Activated CD4-positive, alpha-beta T cell treated with anti-CD3 and anti-CD28 coated beads, Interleukin-2, Interleukin-6, amounts not matched to agents 100 ng/mL and 50 ng/mL, durations not matched to agents 16 hours and 8 hours (primary cell): ENCODE measurements at places on chromosomes 6 and 20.

DNA sequence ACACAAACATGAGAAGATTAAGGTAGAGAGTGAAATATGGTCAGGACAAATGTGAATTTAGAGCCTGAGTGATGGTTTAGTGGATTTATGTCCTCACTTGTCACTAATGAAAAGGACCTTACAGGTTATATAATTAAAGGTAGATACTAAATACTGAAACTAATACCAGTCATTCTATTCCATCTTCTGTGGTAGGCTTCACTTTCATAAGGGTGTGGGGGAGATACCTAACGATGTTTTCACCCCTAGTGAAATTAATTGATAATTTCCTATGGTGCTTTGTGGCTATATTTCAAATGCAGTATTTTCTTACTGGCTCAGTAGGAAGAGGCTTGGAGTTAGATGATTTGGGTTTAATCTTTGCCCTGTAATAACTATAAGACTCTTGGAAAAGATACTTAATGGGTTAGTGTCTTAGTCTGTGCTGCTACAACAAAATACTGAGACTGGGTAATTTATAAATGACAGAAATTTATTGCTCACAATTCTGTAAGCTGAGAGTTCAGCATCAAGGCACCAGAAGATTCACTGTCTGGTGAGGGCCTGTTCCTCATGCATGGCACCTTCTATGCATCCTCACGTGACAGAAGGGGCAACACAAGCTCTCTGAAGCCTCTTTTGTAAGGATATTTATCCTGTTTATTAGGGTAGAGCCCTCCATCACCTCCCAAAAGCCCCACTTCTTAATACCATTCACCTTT is 21.3 kb downstream of the RNF217 start:
- DNase-seq, result no peak

DNA sequence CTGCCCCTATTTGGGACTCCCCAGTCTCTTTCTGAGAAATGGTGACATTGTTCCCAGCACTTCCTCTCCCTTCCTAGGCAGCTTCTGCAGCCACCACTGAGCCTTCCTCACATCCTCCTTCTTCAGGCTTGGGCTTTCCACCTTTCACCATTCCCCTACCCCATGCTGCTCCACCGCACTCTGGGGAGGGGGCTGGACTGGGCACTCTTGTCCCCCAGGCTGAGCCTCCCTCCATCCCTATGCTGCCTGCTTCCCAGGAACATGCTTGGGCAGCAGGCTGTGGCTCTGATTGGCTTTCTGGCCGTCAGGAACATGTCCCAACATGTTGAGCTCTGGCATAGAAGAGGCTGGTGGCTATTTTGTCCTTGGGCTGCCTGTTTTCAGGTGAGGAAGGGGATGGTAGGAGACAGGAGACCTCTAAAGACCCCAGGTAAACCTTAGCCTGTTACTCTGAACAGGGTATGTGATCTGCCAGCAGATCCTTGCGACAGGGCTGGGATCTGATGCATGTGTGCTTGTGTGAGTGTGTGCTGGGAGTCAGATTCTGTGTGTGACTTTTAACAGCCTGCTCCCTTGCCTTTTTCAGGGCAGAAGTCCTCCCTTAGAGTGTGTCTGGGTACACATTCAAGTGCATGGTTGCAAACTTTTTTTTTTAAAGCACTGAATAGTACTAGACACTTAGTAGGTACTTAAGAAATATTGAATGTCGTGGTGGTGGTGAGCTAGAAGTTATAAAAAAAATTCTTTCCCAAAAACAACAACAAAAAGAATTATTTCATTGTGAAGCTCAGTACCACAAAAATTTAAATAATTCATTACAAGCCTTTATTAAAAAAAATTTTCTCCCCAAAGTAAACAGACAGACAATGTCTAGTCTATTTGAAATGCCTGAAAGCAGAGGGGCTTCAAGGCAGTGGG is 2.1 kb upstream of the CDKN1A start:
- DNase-seq, result no peak

DNA sequence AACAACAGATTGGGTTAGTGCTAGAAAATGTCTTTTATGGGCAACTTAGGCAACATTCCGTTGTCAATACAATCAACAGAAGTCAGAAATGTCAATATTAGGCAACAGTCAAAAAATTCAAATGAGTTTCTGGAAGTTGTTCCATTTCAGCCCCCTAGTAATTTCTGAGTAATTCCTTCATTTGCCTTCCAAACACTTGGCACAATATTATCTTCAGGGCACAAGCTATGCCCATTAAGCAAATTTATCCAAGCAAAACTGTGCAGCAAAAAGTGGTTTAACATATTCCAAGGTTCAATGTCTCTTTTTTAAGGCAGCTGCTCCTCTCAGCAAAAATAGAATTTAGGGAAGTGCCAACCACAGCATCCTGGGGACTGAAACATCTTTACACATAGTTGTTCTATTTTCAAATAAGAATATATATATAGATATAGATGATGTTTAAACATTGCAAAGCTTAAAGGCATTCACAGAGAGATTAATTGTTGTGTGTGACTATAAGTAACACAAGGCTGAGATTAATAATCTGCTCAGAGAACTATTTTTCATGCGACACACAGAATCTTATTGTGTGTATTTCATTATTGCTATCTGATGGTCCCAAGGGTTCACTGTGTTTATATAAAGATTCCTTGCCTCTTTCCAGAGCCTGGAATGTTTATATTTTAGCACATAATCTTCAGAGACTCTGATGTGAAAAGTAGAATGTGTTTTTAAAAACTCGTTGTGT is 75.2 kb upstream of the ADTRP start:
- no peak for DNase-seq

DNA sequence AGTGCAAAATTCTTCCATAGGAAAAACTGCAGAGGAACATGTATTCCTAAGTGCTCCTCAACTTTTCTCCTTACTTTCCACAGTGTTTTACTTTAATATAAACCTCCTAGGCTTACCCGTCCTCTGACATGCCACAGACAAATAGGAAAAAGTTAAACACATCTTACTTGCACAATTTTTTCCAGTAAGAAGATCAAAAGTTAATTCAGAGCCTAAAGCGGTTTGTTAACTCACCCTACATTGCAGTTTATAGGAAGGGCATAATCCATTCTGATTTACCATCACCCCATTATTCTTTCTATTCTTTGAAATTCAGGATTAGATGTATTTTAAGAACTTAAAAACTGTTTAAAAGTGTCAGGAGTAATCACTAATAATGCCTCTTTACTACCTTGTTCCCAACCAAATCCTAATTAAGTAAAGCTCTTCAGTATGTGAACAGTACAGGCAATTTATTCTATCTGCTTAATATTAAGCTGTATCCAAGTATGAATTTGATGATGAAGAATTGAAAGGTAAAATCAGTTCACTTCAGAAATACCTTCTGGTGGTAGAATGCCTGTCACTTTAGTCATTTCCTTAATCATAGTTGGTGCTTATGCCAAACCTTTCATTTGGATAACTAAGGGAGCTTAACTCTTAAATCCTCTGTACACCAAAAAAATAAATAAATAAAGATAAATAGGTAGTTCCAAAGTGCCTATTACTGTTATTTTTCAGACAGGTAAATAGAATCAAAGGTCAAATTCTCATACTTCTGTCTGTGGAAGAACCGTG is 292.0 kb downstream of the ALDH8A1 start:
- DNase-seq, result no peak

- no peak for DNase-seq
Observed at GRCh38 chr20:54557806-54558590, 82.6 kb downstream of the DOK5 start.

DNA sequence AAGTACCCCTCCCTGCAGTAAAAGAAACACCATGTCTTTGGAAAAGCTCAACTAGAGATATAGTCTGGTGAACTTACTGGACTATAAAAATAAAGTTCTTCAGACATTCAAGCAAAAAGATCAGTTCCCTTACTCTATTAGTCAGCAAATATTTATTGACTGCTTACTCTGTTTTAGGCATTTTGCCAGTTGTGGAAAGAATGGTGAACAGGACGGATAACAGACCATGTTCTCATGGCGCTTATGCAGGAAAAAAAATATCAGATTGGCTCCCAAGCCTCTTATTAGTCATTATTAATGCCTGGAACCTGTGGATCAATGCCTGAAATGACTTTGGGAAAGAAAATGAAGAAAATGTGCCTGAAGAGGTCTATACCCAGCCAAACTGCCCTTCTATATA is 282.2 kb upstream of the EPHA7 start:
- DNase-seq, result no peak

- no peak for DNase-seq
Observed at GRCh38 chr6:14354919-14355572, 237.5 kb downstream of the CD83 start.

DNA sequence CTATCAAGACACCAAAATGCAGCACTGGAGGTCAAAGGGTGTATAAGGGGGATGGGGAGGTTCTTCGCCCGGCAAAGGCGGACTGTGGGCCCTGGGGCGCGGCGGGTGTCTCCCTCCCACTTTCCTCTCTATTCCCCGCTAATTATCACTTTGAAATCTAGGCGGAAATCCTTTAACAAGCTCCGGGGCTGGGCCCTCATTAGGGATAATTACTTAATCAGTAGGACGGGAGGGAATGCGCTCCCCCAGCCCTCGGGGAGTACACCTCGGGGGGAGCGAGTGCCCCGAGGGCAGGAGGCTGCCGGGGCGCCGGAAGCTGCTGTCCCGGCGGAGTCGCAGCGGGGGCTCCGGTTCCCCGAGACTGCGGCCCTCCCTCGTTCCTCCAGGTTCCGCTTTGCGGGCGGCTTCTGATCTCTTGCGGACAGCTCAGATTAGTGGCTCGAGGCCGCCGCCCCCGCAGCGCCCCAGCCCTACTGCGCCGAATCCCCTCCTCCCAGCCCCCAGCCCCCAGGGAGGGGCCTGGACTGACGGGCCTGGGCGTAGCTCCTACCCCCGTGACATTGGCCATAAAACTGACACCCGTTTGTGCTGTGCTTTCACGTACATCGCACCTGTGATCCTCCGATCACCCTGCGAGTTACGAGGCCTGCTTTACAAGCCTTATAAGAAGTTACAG is 14.7 kb downstream of the MUCL3 start:
- DNase-seq, result peak; percentile 55

DNA sequence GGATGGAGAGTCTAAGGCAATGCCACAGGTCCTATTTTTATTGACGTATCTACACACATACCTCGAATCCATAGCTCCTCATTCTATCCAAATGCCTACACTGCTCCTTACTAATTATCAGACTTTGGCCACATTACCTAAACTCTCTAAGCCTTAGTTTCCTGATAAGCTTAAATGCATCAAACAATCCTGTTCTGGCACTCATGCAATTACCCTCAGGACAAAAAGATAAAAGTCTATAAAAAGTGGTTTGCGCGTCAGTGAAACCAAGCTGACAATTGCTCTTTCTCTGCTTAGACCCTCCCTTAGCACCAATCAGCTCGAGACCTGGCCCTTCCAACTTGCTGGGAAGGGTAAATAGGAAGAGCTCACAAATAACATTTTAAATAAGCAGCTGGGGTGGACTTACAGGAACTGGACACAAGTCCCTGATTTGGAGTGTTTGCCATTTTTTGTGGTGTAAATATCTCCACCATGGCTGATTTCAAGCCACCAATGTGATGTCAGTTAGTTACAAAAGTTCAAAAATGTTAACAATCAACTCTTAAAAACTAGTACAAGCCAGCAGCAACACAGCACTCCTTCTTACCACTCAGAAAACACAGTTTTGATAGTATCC is 7.2 kb upstream of the PLEKHG1 start:
- DNase-seq, result no peak

GRCh38 chr6:3885262-3886036 is 36.3 kb downstream of the FAM50B start:
- DNase-seq, result no peak

- no peak for DNase-seq
Observed at GRCh38 chr20:16955971-16956370, 207.8 kb downstream of the OTOR start.

DNA sequence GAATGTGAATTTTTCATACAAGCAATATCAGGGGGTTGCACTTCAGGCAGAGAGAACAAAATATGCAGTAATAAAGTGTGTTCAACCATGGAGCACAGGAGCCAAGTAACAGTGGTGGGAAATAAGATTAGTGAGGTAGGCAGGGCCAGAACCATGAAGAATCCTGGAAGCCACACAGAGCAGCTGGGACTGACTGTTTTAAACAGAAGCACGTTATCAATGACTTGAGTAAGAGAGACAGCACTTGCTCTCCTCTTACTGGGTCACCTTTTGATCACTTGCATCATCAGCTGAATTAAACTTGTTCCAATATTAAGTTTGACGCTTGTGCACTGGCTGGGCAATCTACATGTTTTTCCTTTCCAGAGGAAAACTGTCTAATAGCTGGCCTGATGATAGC is 238.5 kb downstream of the TBX18 start:
- no peak for DNase-seq

- no peak for DNase-seq
Observed at GRCh38 chr20:31560746-31561598, 44.1 kb upstream of the ID1 start.

DNA sequence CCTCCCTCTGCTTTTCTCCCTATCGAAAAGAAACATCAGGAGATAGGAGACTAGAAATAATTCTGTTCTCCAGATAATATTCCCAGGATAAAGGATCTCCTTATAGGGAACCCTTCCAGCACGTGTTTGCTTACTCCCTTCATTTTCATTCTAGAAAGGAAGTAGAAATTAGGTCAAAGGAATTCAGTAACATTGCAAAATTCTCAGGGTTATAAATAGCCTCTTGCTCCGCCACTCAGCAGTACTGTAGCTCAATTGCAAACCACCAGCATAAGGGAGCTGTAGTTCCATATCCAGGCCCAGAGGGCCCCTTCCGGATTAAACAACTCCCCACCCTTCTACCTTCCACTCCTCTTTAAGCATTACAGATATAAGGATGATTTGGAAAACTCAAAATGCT is 6.2 kb downstream of the ELMO2 start:
- no peak for DNase-seq

DNA sequence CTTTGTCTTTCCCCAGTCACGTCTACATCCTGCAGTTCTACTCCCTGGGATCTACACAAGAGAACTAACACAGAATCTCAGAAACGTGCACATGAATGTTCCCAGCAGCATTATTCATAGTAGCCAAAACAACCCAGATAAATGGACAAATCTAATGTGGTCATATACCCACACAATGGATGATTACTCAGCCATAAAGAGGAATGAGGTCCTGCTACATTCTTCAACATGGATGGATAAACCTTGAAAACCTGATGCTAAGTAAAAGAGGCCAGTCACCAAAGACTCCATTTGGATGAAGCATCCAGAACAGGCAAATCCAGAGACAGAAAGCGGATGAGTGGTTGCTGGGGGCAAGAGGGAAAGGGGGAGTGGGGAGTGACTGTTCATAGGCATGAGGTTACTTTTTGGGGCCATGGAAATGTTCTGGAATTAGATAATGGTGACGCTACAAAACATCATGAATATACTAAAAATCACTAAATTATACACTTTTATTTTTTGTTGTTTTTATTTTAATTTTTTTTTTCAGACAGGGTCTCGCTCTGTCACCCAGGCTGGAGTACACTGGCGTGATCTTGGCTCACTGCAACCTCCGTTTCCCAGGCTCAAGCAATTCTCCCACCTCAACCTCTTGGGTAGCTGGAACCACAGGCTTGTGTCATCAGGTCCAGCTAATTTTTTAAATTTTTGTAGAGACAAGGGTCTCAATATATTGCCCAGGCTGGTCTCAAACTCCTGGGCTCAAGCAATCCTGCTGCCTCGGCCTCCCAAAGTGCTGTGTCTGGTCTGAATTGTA is 50.8 kb upstream of the DSN1 start:
- no peak for DNase-seq

GRCh38 chr6:29509711-29510110 is 22.0 kb upstream of the MAS1L start:
- no peak for DNase-seq

GRCh38 chr20:33477386-33478234 is 12.3 kb upstream of the CBFA2T2 start:
- DNase-seq, result no peak

GRCh38 chr6:161748535-161749416 is 474.9 kb upstream of the AGPAT4 start:
- DNase-seq, result peak; percentile 40

- DNase-seq, result no peak
Observed at GRCh38 chr6:135819665-135820064, 31.8 kb upstream of the PDE7B start.
